AG04449 (cell line): ENCODE measurements at places on chromosomes 11 and 22.

- no peak for DNase-seq
These were observed 235.0 kb downstream of the MIAT start for GRCh38 chr22:26892166-26893041.

DNA sequence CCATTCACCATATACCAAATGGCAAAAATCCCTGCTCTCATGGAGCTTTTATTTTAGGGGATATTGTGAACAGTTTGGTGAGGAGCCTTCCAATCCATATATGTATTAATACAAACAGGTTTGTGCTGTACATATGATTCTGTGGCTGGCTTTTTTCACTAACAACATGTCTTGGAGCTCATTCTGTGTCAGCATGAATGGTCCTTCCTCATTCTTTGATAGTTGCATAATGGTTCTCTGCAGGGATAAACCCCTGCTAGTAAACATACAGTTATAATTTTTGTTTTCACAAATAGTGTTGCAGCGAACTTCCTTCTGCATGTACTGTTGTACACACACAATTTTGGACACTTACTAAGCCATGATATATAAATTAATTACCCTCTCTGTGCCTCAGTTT lies 8.3 kb downstream of the PRR5L start:
- DNase-seq, result no peak

DNA sequence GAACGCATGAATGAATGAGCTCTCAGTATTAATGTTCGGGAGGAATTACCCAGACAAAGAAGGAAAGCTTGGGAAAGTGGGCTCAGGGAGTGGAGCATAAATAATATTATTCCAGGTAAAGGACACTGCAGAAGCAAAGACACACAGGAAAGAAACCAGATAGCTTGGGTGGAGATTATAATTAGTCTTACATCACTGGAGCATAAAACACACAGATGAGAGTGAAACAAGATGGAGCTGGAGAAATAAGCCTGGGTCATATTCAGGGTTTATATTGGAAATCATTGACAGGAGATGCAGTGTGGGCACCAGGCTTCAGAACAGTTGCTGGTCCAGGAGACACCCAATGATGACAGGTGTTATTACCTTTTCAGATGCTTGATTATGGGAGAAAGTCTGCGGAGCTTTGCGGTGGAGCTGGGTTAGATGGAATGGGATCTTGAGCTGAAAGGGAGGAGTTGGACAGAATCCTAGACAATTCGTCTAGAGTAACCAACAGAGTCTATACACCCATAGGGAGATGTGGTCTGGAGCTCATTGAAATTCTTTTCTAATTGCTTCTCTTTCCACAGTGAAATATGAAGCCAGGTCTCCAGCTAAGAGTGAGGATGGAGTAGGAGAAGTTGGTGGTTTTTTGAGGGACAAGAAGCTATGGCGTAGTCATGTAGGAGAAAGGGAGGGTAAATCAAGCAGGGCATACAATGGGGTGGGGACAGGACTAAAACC lies 227.2 kb downstream of the FAM76B start:
- no peak for DNase-seq

GRCh38 chr22:38944653-38945052 lies 12.8 kb upstream of the APOBEC3A start:
- no peak for DNase-seq

DNA sequence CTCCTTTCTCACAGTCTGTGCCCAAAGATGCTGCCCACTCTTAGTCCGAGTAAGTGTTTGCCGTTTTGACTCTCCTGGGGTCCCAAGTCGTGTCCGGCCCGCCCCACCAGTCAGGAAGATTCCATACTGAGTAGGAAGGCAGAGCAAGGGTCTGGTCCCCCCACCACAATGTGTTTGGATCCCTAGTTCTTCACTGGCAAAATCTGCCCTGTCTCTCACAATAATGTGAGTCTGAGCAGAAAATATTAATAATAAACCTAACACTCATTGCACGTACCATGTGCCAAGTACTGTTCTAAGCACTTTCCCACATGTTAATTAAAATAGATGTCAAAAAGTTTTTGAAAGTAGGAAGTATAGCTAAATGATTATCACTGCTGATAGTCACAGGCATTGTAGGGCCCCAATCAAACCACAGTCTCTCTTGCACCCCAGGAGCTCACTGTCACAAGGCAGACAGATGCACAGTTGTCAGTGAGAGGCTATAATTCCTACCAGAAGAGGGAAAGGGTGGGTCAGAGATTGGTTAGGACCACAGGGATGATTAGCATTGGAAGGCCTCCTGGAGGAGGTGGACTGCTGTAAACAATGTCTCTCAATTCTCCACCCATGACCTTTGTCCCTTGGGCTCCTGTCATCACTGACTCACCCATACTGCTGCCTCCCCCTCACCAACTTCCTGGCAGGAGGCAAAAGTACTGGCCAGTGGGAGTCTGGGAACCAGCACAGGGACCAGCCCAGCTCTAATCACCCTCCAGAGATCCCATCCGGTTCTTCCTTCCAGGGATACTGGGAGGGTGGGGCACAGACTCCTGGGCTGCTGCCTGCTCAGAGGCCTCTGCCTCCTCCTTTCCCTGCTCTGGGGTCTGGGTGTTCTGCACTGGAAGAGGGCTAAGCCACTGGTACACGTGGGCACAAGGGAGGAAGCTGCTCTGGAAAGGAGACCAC lies 1.0 kb upstream of the POLD4 start:
- DNase-seq, result peak; percentile 77

- DNase-seq, result no peak
These were observed 106.4 kb downstream of the DSCAML1 start for GRCh38 chr11:117690484-117691217.

- no peak for DNase-seq
These were observed 989.3 kb downstream of the BRD1 start for GRCh38 chr22:48838376-48838775.

DNA sequence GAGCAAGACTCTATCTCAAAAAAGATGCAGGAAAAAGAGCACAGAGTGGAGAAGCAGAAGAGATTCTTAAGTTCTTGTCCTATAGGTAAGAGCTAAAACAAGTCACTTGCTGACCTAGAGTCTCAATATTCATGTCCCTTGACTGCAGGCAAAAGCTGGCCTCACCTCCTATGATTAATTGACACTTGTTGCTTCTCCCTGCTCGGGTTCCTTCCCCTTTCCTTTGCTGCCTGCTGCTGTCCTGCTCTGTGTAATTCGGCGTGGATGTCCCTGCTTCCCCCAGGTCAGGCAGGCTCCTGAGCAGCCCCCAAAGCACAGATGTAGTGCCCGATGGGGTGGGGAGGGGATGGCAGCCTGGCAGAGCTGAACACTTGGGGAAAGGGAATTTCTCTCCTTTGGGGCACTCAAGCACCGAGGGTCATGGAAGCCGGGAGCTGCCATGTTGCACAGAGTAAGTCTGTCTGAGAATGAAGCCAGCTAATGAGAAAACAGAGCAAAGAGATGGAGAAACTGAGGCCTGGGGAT lies 60.8 kb upstream of the NUP50 start:
- DNase-seq, result no peak

- DNase-seq, result peak; percentile 16
These were observed 236.3 kb downstream of the CADM1 start for GRCh38 chr11:115267871-115268270.

- no peak for DNase-seq
These were observed 661 bp upstream of the OLFML1 start for GRCh38 chr11:7484645-7485044.

- no peak for DNase-seq
These were observed 168.6 kb upstream of the GRK3 start for GRCh38 chr22:25395915-25396314.

GRCh38 chr11:92980312-92980711 lies 10.9 kb downstream of the MTNR1B start:
- no peak for DNase-seq

DNA sequence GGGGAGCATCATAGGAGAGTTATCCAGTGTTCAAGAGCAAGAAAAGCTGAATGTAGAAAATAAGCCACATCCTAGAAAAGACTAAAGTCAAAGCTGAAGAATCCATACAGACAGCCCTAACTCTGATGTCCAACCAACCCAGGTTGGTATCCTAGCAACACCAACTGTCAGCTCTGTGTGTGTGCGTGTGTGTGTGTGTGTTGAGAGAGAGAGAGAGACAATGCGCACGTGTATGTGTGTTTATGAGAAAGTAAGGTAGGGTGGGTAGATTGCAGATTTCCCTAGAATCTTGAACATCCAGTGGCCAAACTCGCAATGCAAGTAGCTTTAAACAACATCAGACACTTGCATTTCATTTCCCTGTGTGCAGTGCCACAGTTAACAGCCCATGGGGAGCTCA lies 274.9 kb downstream of the FAM181B start:
- DNase-seq, result no peak

- no peak for DNase-seq
These were observed at the start of gene DEUP1 for GRCh38 chr11:93330446-93330984. Gene DEUP1, plus strand, starts transcription at chr11:93330742. Its CDS starts 1,518 bp downstream, at chr11:93332260.

- no peak for DNase-seq
These were observed 15.8 kb downstream of the CCND1 start for GRCh38 chr11:69656536-69657455.

- no peak for DNase-seq
These were observed 17.1 kb upstream of the NXPE4 start for GRCh38 chr11:114612686-114613085.

DNA sequence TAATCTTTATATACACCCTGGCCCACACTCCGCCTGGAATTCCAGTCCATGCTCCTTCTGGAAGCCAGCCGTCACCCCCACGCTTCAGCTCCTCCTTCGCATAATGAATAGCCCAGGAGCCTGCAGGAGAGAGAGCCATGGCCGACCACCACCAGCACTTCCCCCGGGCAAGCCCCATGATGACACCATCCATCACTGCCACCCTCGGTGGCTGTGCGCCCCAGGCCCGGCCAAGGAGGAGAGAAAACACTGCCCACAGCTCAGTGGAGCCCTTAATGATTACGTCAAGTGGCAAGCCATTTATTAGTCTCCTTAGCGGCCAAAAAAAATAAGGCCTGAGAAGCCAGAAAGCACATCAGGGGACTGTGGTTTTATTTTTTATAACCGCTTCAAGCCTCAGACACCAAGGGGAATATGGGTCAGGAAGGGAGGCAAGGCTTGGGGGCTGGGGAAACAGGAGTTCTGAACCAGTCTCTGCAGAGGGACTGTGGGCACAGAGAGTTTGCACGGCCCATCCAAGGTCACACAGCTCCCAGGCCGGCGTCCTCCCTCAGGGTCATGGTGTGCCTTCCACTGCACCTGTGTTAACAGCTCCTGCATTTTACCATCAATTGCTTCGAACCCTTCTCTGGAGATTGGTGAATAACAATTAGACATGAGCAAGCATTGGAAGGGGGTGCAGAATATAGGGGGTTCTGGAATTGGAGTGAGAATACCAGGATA lies 134.3 kb downstream of the MN1 start:
- DNase-seq, result no peak

- DNase-seq, result no peak
These were observed 4.3 kb downstream of the TBX1 start for GRCh38 chr22:19764636-19765476.

- DNase-seq, result no peak
These were observed 96.2 kb downstream of the RASSF10 start for GRCh38 chr11:13105237-13105844.

GRCh38 chr11:17531636-17532113 lies 12.5 kb downstream of the USH1C start:
- no peak for DNase-seq

DNA sequence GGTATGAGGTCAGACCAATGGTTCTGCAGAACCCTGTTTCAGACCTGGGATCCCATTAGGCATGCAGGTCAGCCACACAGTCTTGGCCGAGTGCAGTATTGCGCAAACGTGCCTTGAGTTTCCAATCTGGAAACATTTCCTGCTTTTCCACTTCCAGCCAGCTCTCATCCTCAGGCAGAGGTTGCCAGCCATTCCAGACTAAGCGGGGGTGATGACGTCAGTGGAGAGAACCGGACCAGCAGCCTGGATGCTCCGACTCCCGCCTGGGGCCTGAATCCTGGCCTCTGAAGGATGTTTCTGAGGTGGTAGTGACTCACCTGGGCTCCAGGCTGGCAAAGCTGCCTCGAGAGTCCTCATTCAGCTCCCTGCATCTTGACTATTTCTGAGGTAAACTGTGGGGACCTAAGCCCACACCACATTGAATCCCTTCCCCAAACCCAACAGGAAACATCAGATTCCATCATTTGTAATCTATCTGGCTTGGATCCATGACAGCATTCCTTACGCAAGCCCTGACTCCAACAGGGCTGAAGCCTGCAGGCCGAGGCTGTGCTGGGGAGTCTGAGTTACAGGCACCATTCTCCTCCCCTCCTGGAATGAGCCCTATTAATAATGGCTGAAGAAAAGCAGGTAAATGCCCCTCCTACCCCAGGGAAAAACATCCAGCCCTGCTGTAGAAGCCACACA lies 83.0 kb downstream of the ABTB2 start:
- DNase-seq, result peak; percentile 45

DNA sequence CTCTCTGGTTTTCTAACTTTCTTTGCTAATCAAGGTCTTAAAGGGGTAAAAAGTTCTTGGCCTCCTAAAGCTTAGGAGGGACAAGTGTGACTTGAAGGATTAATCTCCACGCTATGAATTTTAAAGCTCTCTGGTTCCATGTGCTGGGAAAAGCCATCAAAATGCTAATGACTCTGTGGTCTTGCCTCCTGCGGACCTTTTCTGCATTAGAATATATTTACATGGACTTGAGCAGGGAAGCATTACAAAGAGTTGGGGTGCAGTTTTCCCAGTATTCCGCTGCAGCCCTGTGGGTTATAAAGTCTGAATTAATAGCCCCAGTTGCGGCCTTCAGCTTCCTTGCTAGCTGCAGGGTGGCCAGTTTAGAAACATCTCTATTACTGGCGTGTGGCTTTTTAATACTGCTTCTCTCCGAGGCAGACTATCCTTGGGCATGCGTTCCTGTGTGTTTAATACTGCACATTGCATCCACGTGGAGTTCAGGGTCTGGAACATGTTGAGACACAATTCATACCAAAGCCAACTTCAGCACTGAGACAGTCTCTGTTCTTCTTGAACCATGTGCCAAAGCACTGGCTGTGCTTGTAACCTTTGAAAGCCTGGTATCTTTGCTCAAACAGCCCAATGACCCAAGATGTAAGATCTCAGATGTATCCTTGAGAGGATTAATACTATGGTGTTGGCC lies 27.3 kb downstream of the TSPAN18 start:
- DNase-seq, result no peak

- no peak for DNase-seq
These were observed 23.8 kb upstream of the FZD4 start for GRCh38 chr11:86978756-86979608.

GRCh38 chr11:78840200-78840599 lies 265.5 kb upstream of the NARS2 start:
- DNase-seq, result peak; percentile 41

GRCh38 chr11:18394928-18395734 lies 768 bp downstream of the LDHA start:
- DNase-seq, result no peak

- no peak for DNase-seq
These were observed 34.6 kb downstream of the OTOG start for GRCh38 chr11:17581732-17582053.

- DNase-seq, result no peak
These were observed 40.8 kb downstream of the TBC1D22A start for GRCh38 chr22:46803031-46803880.
